ENCODE measurements at places on chromosomes 6 and 20.
A peak's percentile ranks its signal among the peaks of the same experiment; 100 is the strongest.

- peak; percentile 31 for DNase-seq
These were observed 40.0 kb downstream of the MYLIP start for GRCh38 chr6:16168858-16169257.

- no peak for DNase-seq
These were observed 31.3 kb upstream of the E2F3 start for GRCh38 chr6:20370393-20370792.

GRCh38 chr6:21164768-21165326 lies 428.7 kb upstream of the SOX4 start:
- no peak for DNase-seq

DNA sequence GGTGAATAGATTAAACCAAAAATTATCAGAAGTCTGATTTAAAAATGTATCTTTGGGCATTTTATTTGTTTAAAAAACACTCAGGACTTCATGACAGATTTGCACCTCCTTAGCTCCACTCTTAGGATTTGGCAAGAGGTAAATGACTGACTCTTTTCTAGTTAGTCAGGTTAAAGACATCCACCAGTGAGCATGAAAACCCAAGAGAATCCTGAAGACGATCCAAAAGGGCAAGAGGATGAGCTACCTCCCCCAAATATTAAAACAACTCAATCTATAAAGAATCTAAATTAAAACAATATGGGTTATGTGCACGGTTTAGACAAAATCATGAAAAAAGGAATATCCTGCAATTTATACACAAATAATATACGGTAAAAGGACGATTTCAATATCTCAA lies 89.4 kb upstream of the OPRM1 start:
- no peak for DNase-seq

DNA sequence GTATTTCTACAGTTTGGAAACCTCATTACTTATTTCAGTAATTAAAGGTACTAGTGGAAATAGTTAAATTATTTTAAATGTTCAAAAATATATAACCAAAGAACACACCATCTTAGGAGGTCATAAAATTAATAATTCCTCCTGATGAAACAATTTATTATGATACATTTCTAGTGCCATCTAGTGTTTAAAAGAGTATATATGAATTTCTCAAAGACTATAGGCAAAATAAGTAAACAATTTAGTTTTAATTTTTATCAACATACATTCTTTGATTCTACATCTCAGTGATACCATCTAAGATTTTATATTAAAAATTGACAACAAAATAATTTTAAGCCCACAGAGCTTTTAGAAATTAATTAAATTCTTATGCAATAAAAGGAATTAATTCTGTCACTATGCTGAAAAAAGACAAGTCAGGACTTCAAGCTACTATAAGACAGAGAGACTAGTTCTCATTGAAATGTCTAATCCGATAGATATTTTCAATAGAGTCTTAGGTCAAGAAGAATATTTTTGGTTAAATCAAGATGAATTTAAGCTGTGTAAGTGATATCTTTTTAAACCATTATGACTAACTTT lies 107.8 kb upstream of the RNF217 start:
- peak; percentile 41 for DNase-seq

- no peak for DNase-seq
These were observed 463.8 kb downstream of the BMP2 start for GRCh38 chr20:7231303-7231702.

DNA sequence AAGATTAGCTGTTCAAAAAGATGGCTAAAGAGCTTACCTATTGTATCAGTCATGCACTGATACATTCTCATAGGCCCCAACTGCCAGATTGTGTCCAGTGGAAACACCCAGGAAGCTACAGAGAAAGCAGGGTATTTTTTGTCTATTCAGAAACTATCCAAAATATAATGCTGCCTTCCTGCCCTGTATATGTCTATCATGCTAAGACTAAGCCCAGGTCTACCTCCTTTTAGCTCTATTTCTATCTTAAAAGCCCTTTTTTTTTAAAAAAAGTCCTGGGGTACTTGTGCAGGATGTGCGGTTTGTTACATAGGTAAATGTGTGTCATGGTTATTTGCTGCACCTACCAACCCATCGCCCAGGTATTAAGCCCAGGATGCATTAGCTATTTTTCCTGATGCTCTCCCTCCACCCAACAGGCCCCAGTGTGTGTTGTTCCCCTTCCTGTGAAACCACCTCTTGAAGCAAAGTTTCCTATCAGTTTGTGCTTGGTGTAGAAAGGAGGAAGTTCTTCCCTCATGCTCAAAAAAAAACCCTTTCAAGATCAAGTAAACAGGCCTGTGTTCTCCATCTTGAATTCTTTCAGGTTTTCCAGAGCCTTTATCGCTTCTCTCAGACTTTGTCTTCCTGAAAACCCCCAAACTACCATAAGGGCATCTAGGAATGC lies 514 bp downstream of the DEFB129 start:
- DNase-seq = no peak

- DNase-seq = no peak
These were observed 116.5 kb upstream of the LAMP5 start for GRCh38 chr20:9397928-9398327.

- DNase-seq = peak; percentile 97
These were observed 129.7 kb upstream of the UFL1 start for GRCh38 chr6:96391776-96392360.

- DNase-seq = no peak
These were observed 7.1 kb downstream of the IRF4 start for GRCh38 chr6:398558-399078.

DNA sequence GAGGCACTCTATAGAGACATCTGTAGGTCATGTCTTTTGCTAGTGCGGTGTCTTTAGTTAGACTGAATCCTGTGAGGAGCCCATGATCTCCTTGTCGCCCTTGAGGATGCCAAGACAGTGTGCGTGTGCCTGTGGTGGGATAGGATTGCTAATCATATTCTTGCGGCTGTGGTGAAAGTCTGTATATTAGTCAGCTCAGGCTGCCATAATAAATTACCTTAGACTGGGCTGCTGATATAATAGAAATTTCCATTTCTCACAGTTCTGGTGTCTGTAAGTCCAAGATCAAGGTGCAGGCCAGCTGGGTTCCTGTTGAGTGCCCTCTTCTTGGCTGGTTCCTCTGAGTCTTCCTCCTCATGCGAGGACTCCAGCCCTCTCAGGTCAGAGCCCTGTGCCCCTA lies 141.2 kb downstream of the JARID2 start:
- no peak for DNase-seq

DNA sequence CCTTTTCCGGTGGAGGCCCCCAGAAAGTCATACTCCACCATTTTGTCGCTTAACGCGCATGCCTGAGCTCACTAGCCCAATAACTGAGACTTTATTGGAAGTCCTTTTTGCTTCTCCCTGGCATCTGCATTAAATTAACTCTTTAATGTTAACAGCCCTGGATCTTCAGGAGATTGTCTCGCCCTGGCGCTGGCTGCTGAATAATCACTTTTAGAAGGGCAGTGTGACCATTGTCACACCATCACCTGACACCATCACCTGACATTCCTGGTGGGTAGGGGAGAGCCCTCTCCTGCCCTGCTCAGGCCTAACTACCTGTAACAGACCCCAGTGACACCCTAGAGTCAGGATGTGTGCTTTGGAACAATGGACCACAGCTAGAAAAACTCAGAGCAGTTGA lies 115.5 kb upstream of the SNX9 start:
- no peak for DNase-seq

- no peak for DNase-seq
These were observed 27.2 kb downstream of the FYN start for GRCh38 chr6:111846066-111846465.

DNA sequence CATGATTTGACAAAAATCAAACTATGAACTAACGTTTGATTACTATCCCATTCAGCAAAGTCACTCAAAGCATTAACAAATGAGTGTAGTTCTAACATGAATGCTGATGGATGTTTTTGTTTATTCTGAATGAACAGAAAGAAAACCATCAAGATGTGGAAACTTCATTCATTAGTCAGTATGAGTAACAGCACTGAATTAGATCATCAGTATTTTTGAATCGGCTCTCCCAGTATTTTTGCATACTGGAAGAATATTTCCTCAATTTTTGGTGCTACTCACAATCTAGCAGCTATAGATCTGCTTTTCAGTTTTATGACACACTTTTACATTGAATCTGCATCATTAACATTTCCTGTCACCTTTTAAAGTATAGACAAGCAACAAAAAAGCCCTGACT lies 63.8 kb upstream of the CD83 start:
- DNase-seq = no peak

DNA sequence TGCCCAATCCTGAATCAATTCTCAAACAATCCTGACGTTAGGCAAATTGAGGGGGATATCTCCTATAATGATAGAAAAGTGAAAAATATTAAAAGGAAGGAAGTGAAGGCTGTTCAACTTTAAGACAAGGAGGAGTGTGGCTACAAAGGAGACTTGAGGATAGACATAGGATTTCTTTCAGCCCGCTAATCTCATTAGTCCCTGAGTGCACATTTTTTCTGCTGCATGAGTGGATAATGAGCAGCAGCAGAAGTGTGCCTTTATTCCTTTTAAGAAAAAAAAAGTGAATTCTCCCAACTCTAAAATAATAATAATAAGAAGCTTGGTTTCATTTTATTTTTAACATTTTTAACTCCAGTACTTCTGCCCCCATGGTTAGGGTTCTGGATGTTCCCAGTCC lies 102.0 kb downstream of the SPTLC3 start:
- no peak for DNase-seq

- DNase-seq = no peak
These were observed 163.9 kb upstream of the STXBP5 start for GRCh38 chr6:147040121-147040910.

GRCh38 chr20:36260316-36260715 lies 24.0 kb downstream of the AAR2 start:
- DNase-seq = no peak

- no peak for DNase-seq
These were observed 6.0 kb downstream of the PDYN start for GRCh38 chr20:1987826-1988225.

- DNase-seq = no peak
These were observed 2.4 kb downstream of the LRRN4 start for GRCh38 chr20:6051505-6051904.

- DNase-seq = no peak
These were observed 5.2 kb downstream of the SYTL3 start for GRCh38 chr6:158654960-158655489.

GRCh38 chr6:93177438-93177837 lies 241.9 kb downstream of the EPHA7 start:
- peak; percentile 50 for DNase-seq

- DNase-seq = peak; percentile 17
These were observed 1097.2 kb upstream of the GJE1 start for GRCh38 chr6:141035312-141036200.

- no peak for DNase-seq
These were observed 35.8 kb upstream of the IGF2R start for GRCh38 chr6:159933077-159933476.

DNA sequence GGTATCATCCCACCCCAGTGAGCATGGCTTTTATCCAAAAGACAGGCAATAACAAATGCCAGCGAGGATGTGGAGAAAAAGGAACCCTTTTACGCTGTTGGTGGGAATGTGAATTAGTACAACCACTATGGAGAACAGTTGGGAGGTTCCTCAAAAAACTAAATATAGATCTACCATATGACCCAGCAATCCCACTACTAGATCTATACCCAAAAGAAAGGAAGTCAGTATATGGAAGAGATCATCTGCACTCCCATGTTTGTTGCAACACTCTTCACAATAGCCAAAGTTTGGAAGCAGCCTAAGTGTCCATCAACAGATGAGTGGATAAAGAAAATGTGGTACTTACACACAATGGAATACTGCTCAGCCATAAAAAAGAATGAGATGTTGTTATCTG lies 5.9 kb upstream of the KIAA1755 start:
- DNase-seq = no peak

- no peak for DNase-seq
These were observed 7.0 kb downstream of the HNF4A start for GRCh38 chr20:44362466-44362940.

- no peak for DNase-seq
These were observed 179.4 kb downstream of the FOXC1 start for GRCh38 chr6:1789092-1789491.

Measured in brain (organoid and tissue), 16 donors.